ENCODE measurements at places on chromosomes 12 and 14. TPM values are rescaled to one million over a fixed set of nuclear protein-coding genes. Genes with fewer than 3 reads are reported as not detected.
A peak's percentile ranks its signal among the peaks of the same experiment; 100 is the strongest.

GRCh38 chr12:52837781-52838608 is 3.9 kb upstream of the KRT79 start:
- no peak overlapping the region for H3K27ac ChIP-seq
- H3K4me3 ChIP-seq: no peak overlapping the region

DNA sequence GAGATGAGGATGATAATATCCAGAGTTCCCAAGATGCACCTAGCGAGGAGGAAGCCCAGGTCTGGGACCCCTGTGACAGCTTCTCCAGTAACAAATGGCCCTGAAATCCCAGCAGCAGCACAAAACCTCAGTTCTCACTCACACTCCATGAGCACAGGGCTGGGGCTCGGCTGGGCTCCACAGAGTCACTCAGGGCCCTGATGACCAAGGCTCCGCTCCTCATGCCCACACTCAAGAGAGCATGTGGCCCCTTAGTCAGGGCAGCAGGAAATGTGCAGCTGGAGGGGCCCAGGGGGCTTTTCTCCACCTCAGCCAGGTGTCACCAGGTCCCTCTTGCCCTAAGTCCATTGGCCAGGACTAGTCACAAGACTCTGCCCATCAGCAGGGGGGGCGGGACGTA is 242.7 kb upstream of the SFSWAP start:
- H3K27ac ChIP-seq: no peak overlapping the region
- DNase-seq: no peak
- H3K36me3 ChIP-seq: no peaks in the 10 kb centered on the region
- H3K4me1 ChIP-seq: no peaks in the 10 kb centered on the region

PTPN21 gene
- total RNA-seq: 0.21 TPM

EXOC3L4 gene
- not detected for total RNA-seq

DNA sequence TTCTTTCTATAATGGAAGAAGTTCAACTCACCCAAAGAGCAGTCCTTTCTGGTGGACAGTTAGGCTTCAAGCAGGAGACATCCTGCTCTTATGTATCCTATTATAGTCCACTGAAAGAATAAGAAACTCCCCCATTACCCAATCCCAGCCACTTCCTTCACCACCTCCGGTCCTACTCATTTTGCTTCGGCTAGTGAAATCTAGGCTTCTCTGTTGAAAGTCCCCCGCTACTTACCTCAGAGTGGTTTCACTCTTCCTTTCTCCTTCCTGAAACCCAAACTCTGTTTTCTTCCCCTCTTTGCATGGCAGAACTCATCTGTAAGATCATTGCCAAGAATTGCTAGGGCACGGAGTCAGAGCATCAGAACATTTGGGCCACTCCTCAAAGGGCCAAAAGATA is at the start of gene GPR84:
Gene GPR84 (minus strand): TSS at position 74 of the 400 bp plus-strand sequence. CDS start 635 bp downstream, outside the sequence.
- H3K36me3 ChIP-seq: no peaks in the 10 kb centered on the region
- peak within 1 kb of the TSS; percentile 73 for H3K27ac ChIP-seq
- DNase-seq: peak; percentile 84
- H3K4me1 ChIP-seq: peaks cover 42% of the 10 kb centered on the region
- H3K27me3 ChIP-seq: peaks cover 8% of the 10 kb centered on the region

PRB2 gene
- not detected for total RNA-seq

- no peaks in the 10 kb centered on the region for H3K36me3 ChIP-seq
- no peak overlapping the region for H3K4me3 ChIP-seq
- no peaks in the 10 kb centered on the region for H3K27me3 ChIP-seq
- no peaks in the 10 kb centered on the region for H3K4me1 ChIP-seq
Observed at GRCh38 chr12:102680304-102680703, 199.9 kb upstream of the IGF1 start.

DNA sequence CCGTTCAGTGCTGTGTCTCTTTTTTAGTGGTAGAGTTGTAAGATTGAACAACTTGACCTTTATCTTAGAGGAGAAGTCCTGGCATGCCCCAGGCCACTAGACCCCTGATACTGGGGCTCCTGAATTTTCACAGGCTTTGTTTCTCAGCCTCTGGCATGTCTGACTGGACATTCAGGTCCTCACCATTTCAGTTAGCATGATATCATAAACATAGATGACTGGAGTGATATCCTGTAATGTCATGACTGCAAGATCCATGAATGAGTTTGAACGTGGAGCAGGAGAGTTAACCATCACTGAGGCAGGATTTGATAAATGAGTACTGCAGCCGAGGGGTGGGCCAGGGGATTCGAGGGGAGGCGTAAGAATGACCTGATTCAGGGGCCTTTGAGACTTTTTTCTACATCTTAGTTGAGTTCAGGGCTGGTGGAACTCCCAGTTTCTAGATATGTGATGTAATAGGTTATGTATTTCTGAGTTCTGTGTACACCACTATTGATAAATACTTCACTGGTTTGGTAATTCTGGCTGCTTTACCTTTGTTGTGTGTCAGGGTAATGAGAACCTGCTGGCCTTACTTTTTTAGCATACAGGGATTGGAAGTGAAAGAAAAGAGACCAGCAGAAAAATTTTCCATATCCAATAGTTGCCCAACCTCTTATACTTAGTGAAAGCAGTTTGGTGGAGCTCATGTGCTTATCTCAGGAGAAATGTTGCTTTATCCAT is 217.0 kb downstream of the SYNE2 start:
- peaks cover 37% of the 10 kb centered on the region for H3K36me3 ChIP-seq
- H3K27me3 ChIP-seq: no peaks in the 10 kb centered on the region
- H3K4me3 ChIP-seq: no peak overlapping the region
- DNase-seq: no peak
- peaks cover 4% of the 10 kb centered on the region for H3K4me1 ChIP-seq

DNA sequence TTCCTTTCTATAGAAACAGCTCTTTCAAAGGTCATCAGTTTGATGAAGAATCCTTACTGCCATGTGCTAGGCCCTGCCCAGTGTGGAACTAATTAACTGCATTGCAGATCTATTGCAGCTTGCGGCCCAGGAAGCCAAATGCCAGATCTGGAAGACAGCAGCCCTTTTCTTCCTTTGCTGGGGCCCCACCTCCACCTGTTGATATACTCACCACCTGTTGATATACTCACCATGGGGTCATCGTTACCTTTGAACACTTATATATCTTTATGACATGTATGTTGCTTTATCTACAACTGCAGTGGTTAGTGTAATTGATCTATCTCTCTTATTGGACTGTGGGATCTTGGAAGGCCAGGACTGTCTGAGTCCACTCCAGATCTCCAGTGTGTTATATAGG is 292.5 kb downstream of the ATP23 start:
- no peak overlapping the region for H3K4me3 ChIP-seq
- H3K4me1 ChIP-seq: no peaks in the 10 kb centered on the region
- no peaks in the 10 kb centered on the region for H3K27me3 ChIP-seq
- no peak overlapping the region for H3K27ac ChIP-seq
- no peak for DNase-seq
- no peaks in the 10 kb centered on the region for H3K36me3 ChIP-seq

DNA sequence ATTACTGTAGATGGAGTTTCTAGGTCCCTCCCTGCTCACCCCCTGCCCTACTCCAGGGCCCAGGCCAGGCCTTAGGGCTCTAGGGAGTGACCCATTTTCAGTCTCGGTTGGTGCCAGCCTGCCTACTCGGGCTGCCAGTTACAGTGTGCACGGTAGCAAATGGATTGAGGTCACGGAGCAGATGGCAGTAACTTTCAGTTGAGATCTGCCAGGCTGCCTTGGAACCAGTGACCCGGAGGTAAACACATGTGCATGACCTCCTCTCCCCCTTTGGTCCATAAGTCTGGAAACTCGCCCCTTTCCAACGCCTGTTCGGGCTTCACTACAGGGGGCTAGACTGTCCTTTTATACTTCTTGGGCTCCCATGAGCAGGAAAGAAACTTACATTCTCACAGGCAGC is 139.7 kb upstream of the TBX3 start:
- no peak overlapping the region for H3K4me3 ChIP-seq
- no peak for DNase-seq
- H3K36me3 ChIP-seq: no peaks in the 10 kb centered on the region
- H3K27me3 ChIP-seq: no peaks in the 10 kb centered on the region
- H3K27ac ChIP-seq: no peak overlapping the region

NRDE2 gene
- 22.8 TPM for total RNA-seq

- peaks cover 2% of the 10 kb centered on the region for H3K27me3 ChIP-seq
- DNase-seq: no peak
- no peak overlapping the region for H3K27ac ChIP-seq
- no peaks in the 10 kb centered on the region for H3K36me3 ChIP-seq
- H3K4me3 ChIP-seq: no peak overlapping the region
Observed at GRCh38 chr12:53115112-53115890, 12.0 kb downstream of the SOAT2 start.

GRCh38 chr14:104142946-104143470 is 4.6 kb downstream of the KIF26A start:
- no peak overlapping the region for H3K4me3 ChIP-seq
- peaks cover 10% of the 10 kb centered on the region for H3K27me3 ChIP-seq
- DNase-seq: no peak
- no peaks in the 10 kb centered on the region for H3K4me1 ChIP-seq
- H3K36me3 ChIP-seq: no peaks in the 10 kb centered on the region
- H3K27ac ChIP-seq: no peak overlapping the region

- H3K27me3 ChIP-seq: peaks cover 70% of the 10 kb centered on the region
- H3K27ac ChIP-seq: no peak overlapping the region
- DNase-seq: peak; percentile 75
- no peaks in the 10 kb centered on the region for H3K36me3 ChIP-seq
Observed at GRCh38 chr14:62126879-62127478, 364.8 kb downstream of the SNAPC1 start.

HOXC12 gene
- total RNA-seq: not detected
